ENCODE measurements at places on chromosomes 2 and 18. TPM values are rescaled to one million over a fixed set of nuclear protein-coding genes. Genes with fewer than 3 reads are reported as not detected.

IL36A gene
- total RNA-seq = not detected

NOP58 gene
- 180 TPM for total RNA-seq

SPEG gene
- 0.89 TPM for total RNA-seq

GPR35 gene
- total RNA-seq = 4.1 TPM

LPIN1 gene
- 40.6 TPM for total RNA-seq

GLI2 gene
- not detected for total RNA-seq

NDUFS1 gene
- 70.6 TPM for total RNA-seq

DNA sequence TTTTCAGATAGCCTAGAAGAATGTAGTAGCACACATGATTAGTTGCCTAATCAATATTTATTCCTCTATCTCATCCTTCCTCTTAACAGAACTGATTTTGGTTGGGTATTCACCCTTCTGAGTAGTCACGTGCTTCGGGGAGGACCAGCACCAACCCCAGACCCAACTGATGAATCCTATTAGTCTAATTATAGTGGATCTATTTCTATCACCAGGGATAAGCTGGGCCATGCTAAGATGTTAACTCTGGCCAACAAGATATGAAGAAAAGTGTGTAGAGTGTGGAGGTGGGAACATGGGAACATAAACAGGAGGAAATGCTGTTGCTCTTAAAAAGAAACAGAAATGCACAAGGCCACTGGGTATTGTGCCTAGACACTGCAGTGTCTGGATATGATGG lies 119.9 kb downstream of the THADA start:
- no peak overlapping the region for H3K27ac ChIP-seq
- H3K36me3 ChIP-seq = peaks cover 20% of the 10 kb centered on the region
- H3K4me3 ChIP-seq = no peak overlapping the region

GRCh38 chr2:239070466-239070865 lies 222.6 kb downstream of the TWIST2 start:
- peaks cover 16% of the 10 kb centered on the region for H3K36me3 ChIP-seq
- no peak overlapping the region for H3K4me3 ChIP-seq

DNA sequence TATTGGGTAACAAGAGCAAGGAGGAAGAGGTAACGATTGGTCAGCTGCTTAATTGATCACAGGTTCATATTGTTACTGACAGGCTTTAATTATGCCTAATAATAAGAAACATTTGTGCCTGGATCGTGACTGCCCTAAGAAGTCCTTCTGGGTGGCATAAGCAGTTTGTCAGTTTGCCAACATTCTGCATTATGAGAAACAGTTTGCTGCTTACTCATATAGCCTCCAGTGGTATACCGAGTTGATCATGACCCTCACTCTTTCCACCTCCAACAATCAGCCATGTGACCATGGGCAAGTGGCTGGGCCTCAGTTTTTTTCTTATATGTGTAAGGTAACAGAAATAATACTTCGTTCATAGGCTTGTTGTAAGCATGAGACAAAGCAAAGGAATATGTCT lies 96.6 kb upstream of the CABLES1 start:
- H3K4me3 ChIP-seq = no peak overlapping the region
- no peak overlapping the region for H3K27ac ChIP-seq
- DNase-seq = no peak
- H3K36me3 ChIP-seq = no peaks in the 10 kb centered on the region
- H3K4me1 ChIP-seq = peaks cover 5% of the 10 kb centered on the region
- no peaks in the 10 kb centered on the region for H3K27me3 ChIP-seq

DNA sequence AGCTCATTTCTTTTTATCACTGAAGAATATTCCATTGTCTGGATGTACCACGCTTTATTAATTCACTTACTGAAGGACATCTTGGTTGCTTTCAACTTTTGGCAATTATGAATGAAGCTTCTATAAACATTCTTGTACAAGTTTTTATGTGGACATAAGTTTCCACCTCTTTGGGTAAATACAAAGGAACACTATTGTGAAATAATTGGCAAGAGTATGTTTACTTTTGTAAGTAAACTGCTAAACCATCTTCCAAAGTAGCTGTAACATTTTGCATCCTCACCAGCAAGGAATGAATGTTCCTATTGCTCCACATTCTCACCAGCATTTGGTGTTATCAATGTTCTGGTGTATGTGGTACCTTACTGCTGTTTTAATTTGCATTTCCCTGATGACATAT lies 15.8 kb upstream of the VWC2L start:
- H3K36me3 ChIP-seq = no peaks in the 10 kb centered on the region
- no peak overlapping the region for H3K4me3 ChIP-seq
- no peaks in the 10 kb centered on the region for H3K4me1 ChIP-seq
- DNase-seq = no peak
- no peaks in the 10 kb centered on the region for H3K27me3 ChIP-seq

- no peak for DNase-seq
- peaks cover 1% of the 10 kb centered on the region for H3K36me3 ChIP-seq
- H3K27me3 ChIP-seq = peaks cover 70% of the 10 kb centered on the region
- no peak overlapping the region for H3K4me3 ChIP-seq
These were observed 3.5 kb upstream of the EN1 start for GRCh38 chr2:118850901-118851415.

DNA sequence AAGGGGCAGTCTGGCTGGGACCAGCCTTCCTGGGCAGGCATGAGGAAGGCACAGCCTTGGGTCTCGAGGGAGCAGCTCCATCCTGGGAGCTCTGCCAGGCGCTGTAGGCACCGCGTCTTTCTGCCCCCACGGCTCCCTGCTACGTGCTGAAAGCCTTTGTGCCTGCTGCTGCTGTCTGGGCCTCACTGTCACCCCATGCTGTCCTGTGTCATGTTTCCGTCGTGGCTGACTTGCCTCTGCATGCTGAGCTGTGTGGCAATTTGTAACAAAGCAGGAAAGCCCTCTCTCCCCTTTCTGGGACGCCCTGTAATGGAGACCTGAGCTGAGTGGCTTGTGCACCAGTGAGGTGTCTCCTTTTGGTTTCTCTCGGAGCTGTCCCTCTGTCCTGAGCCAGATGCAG lies 152.5 kb downstream of the TSN start:
- H3K4me3 ChIP-seq = no peak overlapping the region
- H3K36me3 ChIP-seq = no peaks in the 10 kb centered on the region
- no peak for DNase-seq
- H3K4me1 ChIP-seq = no peaks in the 10 kb centered on the region

DNA sequence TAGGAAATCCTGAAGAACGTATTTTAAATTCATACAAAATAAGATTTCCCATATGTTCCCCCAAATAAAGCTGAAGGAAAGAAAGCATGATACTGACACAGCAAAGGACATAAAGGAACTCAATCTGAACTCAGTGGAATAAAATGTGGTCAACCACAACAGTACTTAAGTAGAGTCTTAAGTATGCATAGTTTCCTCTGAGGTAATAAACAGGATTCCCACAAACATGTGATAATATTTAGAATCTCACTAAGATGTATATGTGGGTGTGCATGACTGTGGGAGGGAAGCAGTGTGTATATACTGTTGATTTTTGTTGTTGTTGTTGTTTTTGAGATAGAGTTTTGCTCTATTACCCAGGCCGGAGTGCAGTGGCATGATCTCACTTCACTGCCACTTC lies 69.3 kb downstream of the NOL10 start:
- peaks cover 36% of the 10 kb centered on the region for H3K4me1 ChIP-seq
- H3K27me3 ChIP-seq = no peaks in the 10 kb centered on the region
- DNase-seq = no peak
- no peak overlapping the region for H3K4me3 ChIP-seq
- H3K36me3 ChIP-seq = peaks cover 46% of the 10 kb centered on the region

DNA sequence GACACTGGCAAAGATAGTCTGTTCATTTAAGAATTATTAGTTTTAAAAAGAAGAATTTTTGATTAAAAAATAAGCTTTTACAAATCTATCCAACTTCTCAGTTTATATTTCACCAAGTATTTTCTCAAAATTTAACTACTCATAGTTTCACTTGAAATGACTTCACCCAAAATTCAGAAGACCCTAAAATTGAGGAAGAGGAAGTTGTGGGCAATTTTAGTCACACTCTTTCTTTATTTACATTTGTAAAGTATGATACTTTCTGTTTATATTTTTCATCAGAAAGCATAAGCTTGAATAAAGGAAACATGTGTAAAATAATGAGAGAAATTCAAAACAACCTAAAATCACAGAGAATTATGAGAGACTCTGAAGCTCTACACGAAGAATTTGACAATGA lies 278.8 kb upstream of the MEIS1 start:
- H3K27me3 ChIP-seq = no peaks in the 10 kb centered on the region
- no peaks in the 10 kb centered on the region for H3K36me3 ChIP-seq
- no peaks in the 10 kb centered on the region for H3K4me1 ChIP-seq
- no peak overlapping the region for H3K4me3 ChIP-seq
- no peak for DNase-seq
